ENCODE measurements at places on chromosomes 3 and 15.

- DNase-seq: no peak
Measured at GRCh38 chr3:171881251-171881650, 38.1 kb downstream of the TMEM212 start.

DNA sequence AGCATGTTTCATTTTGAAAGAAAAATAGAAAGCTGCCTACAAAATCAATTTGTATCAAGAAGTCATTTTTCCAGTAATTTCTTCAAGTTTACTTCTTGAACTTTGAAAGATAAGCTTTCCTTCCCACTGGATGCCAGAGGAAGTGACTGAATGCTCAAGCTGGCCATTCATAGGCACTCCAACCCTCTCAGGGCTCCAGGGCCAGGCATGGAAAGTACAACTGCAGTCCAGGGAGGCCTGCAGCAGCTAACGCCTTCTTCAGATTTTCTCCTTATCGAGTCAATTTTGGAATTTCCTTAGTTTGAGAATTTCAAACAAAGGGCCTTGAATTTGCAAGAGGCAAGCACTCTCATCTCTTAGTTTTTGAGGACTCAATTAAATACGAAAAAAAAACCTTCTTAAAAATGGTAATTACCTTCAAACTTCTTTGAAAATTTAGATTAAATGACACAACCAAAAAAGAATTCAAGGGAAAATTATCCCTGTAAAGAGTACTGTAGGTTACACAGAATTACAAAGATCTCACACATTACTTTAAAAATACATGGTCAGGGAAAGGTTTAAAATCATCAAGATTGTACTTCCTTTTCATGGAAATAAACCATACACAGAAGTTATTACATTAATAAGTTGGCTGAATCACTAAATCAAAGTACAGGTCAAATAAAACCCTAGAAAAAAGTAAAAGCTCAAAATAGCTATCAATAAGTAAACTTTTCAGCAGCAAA is 2.5 kb downstream of the UBP1 start:
- DNase-seq: no peak

DNA sequence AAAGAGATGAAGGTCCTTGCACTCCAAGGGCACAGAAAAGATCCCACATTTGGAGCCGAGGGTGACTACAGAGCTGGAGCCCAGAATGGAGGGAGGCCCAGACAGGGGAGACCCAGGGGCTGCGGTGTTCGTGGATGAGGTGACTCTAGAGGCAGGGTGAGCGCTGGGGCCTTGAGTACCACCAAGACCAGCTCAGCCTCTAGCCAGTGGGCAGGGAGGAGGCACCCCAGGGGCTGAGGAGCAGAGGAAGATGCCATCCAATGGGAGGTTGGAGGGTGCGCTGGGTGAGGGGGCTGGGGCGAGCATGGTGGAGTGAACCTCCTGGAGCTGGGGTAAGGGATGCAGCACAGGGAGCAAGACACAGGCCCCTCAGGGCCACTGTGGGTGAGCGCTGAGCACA is 13.3 kb downstream of the RRP9 start:
- no peak for DNase-seq

DNA sequence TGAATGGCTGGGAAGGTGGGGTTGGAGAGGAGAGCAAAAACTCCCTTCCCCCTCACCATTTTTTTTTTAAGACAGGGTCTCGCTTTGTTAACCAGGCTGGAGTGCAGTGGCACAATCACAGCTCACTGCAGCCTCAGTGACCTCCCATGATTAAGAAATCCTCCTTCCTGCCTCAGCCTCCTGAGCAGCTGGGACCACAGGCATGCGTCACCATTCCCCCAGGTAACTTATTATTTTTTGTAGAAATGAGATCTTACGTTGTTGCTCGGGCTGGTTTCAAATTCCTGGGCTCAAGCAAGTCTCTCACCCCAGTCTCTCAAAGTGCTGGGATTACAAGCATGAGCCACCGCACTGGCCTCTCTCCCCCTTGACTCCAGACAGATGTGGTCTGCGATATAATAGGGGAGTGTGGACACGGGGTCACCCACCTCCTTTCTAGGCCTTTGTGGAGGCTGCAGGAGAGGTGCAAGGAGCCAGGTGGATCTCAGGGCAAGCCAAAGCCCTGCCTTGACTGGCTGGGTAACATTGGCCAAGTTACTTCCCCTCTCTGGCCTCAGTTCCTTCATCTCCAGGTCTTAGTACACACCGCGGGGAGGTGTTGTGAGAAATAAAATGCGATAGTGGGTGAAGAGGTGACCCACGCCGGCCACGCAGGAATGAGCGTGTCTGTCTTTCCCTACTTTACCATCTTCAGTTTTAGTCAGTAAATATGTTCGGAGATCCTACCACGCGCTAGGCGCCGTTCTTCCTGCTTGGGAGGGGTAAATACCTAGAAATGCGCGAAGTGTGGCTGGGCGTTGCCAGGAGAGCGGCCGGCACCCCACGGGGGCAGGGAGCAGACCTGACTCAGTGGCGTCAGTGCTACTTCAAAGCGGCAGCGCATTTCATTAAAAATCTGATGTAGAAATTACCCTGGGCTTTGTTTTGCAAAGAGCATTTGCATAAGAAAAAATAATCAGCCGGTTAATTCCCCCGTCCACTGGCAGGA is 20.2 kb upstream of the CORO2B start:
- DNase-seq: no peak

DNA sequence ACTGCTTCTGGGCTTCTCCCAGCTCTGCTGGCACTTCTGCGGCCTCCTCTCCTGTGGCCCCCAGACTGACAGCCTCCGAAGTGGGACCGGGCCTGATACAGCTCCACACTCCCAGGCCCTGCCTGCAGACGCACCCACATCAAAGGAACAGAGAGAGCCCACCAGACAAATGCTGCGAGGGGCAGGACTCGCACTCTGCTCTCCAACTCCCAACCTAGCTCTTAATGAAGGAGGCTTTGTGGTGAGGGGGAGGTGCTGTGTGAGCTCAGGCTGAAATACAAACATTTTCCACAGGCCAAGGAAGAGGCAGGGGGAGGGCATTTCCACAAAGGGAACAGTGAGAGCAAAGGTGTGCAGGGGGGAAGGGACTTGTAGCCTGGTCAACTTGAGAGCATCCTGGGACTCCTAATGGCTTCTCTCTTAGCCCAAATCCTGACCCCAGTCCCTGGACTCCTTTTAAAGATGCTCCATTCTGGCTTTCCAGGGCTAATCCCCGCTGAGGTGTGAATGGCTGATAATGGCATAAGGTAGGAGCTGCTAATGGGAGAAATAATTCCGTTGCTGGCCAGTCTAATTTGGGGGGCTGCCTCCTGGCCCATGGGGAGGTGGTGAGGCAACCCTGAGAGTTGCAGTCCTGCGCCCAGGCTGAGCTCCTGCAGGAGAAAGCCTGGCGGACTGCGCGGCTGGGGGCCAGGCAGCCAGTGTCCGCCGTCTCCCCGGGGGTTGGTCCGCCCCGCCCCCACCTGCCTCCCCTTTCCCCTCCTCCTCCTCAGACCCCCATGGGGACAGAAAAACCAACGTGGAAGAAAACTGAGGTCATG is 9.6 kb downstream of the LINGO1 start:
- DNase-seq: no peak

GRCh38 chr3:22319446-22319845 is 568.4 kb upstream of the ZNF385D start:
- peak; percentile 1 for DNase-seq

GRCh38 chr15:68444336-68444735 is 12.4 kb upstream of the ITGA11 start:
- DNase-seq: no peak

DNA sequence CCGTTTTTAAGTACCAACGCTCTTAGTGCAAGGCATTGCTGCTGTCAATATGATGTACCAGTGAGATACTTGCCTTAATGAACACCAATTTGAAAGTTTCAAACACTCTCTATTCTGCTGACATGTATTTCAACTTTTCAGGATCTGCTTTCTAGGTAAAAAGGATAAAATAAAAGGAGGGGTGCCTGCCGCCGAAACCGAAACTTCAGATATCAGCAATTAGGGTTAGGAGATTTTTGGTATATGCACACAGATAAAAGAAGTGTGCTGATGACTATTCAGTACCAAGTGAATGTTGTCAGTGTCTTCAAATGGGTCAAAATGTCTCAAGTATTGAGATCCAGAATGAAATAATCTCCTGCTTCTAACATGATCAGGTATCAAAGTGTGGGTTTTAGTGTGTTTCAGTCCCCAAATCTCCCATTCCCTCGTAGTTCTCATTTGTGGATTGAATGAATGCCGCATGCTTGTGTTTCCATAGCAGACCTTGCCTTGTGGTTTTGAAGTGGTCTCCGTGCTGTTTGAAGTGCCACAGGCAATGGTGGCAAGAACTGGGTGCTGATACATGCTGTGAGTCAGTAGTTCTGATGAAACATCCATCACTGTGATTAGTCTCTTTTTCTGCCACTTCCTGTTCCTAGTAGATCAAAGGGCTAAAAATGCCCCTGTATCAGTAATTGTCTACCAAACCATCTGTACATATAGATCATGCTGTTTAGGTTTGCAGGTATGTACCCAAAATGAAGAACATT is 22.5 kb downstream of the CHST14 start:
- no peak for DNase-seq

DNA sequence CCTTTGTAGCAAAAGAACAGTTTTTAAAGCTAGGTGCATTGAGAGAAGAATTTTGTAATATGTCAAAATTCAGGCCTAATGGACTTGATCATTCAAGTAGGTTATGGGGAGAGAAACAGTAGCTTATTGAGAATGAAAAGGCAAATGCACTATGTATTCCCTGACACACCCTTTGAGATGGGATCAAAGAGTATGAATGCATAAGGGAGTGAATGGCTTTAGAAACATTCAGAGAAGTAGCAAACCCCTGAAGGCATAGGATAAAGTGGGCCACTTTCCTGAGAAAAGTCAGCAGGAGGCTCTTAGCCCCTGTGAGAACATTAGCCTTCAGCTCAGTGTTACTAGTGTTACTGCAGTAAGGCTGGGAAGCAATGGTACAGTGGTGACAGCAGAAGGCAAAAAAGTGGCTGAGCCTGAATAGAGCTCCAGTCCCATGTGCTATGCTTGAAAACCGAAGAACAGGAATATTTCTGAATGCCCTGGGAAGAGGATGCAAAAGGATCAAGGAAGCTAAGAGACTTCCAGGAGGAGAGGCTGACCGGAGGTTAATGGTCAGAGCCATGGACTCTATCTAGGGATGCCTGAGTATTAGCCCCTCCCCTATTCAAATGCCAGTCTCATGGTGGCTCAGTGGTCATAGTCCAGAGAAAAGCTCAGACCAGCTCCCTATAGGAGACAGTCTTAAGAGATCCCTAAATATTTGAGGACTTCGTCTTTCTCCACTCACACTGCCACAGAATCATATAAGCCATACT is 218.2 kb upstream of the SGO1 start:
- DNase-seq: no peak

GRCh38 chr3:71710906-71711494 is 14.2 kb downstream of the EIF4E3 start:
- DNase-seq: peak; percentile 69

DNA sequence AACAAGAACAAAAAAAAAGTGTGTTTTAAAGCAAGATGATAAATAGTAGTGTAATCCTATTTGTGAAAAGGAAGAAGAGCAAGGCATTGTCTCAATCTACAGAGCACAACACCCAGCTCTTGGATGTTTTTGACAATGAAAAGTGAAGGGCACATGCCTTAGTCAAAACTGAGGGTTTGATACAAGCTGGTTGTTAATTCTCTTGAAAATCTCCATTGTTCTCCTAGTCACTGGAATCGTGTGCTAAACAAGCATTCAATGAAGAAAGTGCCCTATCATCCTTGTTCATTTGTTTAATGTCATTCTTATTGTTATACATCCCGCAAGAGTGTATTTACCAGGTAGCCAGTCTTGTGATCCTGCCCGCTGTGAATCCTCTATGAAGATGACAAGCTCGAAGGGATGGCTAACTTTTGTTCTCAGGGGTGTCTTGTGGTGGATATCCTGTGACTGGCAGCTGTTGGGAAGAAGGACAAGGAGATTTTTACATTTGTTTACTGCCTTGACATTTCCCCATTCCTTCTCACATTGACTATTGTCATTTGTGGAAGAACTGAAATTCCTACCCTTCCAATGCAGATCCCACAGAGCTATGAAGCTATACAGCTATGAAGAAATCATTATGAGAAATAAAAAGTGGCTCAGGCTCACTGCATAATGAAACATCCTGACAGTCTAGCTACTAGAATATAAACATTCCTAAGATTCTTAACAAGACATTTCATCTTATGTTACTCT is 175.9 kb downstream of the VGLL3 start:
- DNase-seq: peak; percentile 21

- DNase-seq: no peak
Measured at GRCh38 chr15:54033356-54033860, 55.2 kb downstream of the UNC13C start.

GRCh38 chr3:177488740-177489139 is 291.5 kb upstream of the TBL1XR1 start:
- DNase-seq: no peak

- no peak for DNase-seq
Measured at GRCh38 chr3:136276049-136276755, 26.1 kb downstream of the PCCB start.

- no peak for DNase-seq
Measured at GRCh38 chr3:32992310-32992686, 40.9 kb downstream of the CCR4 start.

DNA sequence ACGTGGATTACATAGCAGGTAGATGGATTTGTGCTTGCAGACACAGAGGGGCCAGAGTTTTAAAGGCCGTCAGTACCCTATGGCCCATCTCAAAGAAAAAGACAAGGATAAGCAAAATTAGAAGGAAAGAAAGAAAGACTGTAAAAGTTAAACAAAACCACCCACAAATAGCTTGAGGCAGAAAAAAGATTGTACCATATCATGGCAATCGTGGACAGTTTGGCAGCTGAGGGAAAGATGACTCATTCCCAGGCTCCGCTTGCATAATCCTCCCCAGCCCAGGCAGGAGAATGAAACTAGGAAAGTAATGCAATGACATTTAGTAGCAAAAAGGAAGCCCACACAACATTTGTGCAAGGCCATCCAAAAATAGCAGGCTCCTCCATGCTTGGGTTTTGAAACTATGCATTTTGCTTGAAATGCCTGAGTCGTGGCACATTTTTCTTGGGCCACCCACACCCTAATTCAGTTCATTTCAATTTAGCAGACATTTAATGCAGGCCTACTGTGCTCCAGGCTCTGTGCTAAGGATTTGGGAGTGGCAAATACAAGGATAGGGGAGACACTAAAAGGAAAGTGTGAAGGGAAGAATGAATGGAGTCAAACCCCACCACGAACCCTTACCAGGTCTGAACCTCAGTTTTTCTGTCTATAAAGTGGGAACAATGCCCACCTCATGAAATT is 40.9 kb upstream of the SMAD3 start:
- DNase-seq: peak; percentile 81

DNA sequence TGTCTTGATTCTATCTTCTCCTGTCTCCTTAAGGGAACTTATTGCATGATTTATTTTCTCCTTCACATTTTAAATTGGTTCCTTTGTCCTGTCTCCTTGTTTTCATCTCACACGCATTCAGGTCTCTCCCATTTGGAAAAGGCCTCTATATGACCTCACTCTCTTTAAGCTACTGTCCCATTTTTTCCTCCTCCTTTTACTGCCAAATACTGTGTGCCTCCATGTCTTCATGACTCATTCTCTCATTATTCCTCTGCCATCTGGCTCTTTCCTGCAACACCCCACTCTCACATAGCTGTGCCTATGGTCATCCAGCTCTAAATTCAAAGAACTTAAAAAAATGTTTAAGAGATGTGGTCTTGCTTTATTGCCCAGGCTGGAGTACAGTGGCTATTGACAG is 48.0 kb downstream of the TYRO3 start:
- peak; percentile 44 for DNase-seq
